CD4-positive, alpha-beta memory T cell (primary cell): ENCODE measurements at places on chromosomes 11 and 22. TPM values are rescaled to one million over a fixed set of nuclear protein-coding genes. Genes with fewer than 3 reads are reported as not detected.

DNA sequence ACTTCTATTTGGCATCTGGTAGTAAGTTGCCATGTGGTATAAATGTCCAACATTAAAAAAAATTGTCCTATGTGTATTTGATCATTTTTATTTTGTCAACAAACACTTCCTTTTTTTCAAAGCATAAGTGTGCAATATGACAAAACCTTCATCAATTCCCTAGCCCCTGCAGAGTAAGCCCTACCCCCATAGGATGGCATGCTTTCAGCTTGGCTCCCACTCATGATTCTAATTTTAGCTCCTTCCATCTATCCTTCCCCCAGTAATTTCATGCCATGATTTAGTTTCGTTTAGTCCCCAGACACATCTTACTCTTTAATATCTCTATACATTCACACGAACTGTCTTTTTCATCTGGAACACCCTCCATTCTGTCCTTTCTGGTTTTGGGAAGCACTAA is 250.6 kb upstream of the RAG2 start:
- no peaks in the 10 kb centered on the region for H3K27me3 ChIP-seq
- H3K27ac ChIP-seq, result no peak overlapping the region
- H3K4me1 ChIP-seq, result no peaks in the 10 kb centered on the region
- no peak for DNase-seq
- no peaks in the 10 kb centered on the region for H3K36me3 ChIP-seq

DNA sequence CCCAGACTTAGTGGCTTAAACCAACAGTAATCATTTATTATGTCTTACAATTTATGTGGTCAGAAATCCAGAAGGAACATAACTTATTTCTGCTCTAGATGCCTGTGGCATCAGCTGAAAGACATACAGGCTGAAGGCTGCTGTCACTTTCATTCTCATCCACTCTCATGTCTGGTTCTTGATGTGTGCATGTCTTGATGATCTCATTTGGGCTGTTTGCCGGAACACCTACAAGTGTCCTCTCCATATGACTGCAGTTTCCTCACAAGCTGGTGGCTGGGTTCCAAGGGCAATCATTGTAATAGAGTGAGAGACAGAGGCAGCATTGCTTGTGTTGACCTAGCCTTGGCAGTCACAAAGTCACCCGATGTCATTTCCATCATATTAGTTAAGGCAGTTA is 1375.9 kb upstream of the RAG2 start:
- no peak for DNase-seq
- H3K27me3 ChIP-seq, result no peaks in the 10 kb centered on the region
- no peak overlapping the region for H3K27ac ChIP-seq

GRCh38 chr11:15819679-15820286 is 536.6 kb downstream of the SOX6 start:
- H3K27me3 ChIP-seq, result no peaks in the 10 kb centered on the region
- no peak overlapping the region for H3K4me3 ChIP-seq
- no peaks in the 10 kb centered on the region for H3K4me1 ChIP-seq
- H3K27ac ChIP-seq, result no peak overlapping the region
- no peaks in the 10 kb centered on the region for H3K36me3 ChIP-seq

GRCh38 chr11:88619071-88619425 is 281.5 kb upstream of the CTSC start:
- H3K4me1 ChIP-seq, result no peaks in the 10 kb centered on the region
- no peaks in the 10 kb centered on the region for H3K36me3 ChIP-seq
- DNase-seq, result no peak
- no peak overlapping the region for H3K4me3 ChIP-seq

GRCh38 chr11:63244862-63245261 is 1.5 kb upstream of the SLC22A25 start:
- no peak for DNase-seq
- peaks cover 15% of the 10 kb centered on the region for H3K4me1 ChIP-seq
- H3K4me3 ChIP-seq, result no peak overlapping the region
- H3K27ac ChIP-seq, result no peak overlapping the region
- H3K27me3 ChIP-seq, result peaks cover 7% of the 10 kb centered on the region

- no peak overlapping the region for H3K4me3 ChIP-seq
- no peak for DNase-seq
- no peaks in the 10 kb centered on the region for H3K36me3 ChIP-seq
- no peaks in the 10 kb centered on the region for H3K27me3 ChIP-seq
These were observed 11.6 kb downstream of the PPFIBP2 start for GRCh38 chr11:7525424-7525823.

GRCh38 chr22:42871146-42872050 is 14.3 kb upstream of the ARFGAP3 start:
- H3K4me3 ChIP-seq, result no peak overlapping the region
- H3K36me3 ChIP-seq, result peaks cover 29% of the 10 kb centered on the region
- no peak for DNase-seq
- no peaks in the 10 kb centered on the region for H3K4me1 ChIP-seq
- H3K27me3 ChIP-seq, result no peaks in the 10 kb centered on the region
- H3K27ac ChIP-seq, result no peak overlapping the region

DNA sequence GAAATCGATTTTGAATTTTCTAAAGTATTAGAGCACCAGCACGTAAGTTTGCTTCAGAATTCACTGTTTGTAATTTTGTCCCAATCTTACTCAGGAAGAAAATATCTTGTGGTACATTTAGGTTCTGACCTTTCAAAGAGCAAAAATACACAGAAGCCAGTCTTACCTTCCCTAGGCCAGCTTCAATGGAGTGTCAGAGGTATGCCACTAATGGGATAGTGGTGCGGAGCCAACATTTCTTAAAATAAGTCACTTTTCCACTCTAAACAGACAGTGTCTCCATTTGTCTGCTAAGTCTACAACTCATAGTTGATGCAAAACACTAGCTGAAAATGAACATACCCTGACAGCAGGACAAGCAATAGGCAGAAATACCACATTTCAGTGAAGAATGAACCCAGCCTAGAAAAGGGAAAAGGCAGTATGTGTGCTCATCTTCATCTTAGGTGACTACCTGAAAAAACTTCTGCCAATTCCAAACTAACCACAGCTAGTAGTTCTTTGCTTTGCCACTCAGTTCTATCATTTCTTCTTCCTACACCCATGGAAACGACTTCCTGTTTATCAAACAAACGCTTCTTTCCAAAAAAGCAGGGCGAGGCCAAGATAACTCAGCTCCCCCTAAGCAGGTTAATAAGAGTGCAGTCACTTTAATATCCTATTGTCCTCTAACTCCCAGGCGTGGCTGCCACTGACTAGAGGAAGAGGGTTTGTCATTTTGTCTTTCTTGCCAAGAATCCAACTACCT is 94.0 kb upstream of the APOA1 start:
- peak overlapping the region; percentile 87 for H3K27ac ChIP-seq
- peak; percentile 86 for DNase-seq
- no peaks in the 10 kb centered on the region for H3K27me3 ChIP-seq
- peak overlapping the region; percentile 16 for H3K4me3 ChIP-seq
- no peaks in the 10 kb centered on the region for H3K36me3 ChIP-seq

- peak; percentile 80 for DNase-seq
- peak overlapping the region; percentile 100 for H3K4me3 ChIP-seq
- H3K4me1 ChIP-seq, result peaks cover 56% of the 10 kb centered on the region
- peak overlapping the region; percentile 88 for H3K27ac ChIP-seq
- peaks cover 3% of the 10 kb centered on the region for H3K36me3 ChIP-seq
These were observed 1.1 kb downstream of the RSF1 start for GRCh38 chr11:77819411-77819920.

GRCh38 chr22:26679003-26679629 is 21.7 kb downstream of the MIAT start:
- H3K4me1 ChIP-seq, result peaks cover 54% of the 10 kb centered on the region
- H3K27ac ChIP-seq, result no peak overlapping the region
- peaks cover 30% of the 10 kb centered on the region for H3K36me3 ChIP-seq
- H3K4me3 ChIP-seq, result no peak overlapping the region
- peak; percentile 67 for DNase-seq

DNA sequence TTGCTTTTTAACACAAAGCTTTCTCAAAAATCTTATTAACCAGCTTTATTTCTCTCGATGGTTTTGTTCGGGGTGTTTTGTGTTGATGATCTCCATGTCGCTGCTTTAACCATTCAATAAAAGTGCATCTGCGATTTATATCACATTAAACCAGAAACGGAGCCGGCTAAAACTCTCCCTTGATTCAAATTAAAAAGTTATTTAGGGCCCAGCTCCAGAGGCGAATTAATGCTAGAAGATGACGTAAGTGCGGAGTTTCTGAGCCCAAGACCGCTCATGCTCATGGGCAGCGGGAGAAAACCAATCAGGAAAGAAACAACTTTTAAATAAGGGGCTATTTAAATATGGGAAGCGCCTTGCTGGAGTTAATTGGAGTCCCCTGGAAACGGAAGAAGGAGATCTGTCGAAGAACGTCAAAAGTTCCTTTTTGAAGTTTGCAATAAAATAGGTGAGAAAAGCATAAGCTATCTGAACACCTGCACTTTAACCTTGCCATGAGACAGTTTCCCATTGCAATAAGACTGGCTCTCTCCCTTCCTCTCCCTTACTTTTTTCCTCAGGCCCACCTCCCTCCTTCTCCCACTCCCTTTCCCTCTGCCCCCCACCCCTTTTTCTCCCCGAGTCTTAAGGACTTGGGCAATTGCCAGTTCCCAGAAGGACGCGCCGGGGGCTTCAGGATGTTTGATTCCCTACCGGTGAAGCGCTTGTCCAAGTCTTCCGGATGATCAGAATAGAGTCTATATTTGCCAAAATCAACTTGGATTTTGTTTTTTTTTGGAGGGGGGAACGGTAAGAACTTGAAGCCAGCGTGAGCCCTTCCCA is 1.9 kb upstream of the DBX1 start:
- H3K4me3 ChIP-seq, result no peak overlapping the region
- peaks cover 77% of the 10 kb centered on the region for H3K27me3 ChIP-seq
- H3K36me3 ChIP-seq, result no peaks in the 10 kb centered on the region
- no peak overlapping the region for H3K27ac ChIP-seq

DNA sequence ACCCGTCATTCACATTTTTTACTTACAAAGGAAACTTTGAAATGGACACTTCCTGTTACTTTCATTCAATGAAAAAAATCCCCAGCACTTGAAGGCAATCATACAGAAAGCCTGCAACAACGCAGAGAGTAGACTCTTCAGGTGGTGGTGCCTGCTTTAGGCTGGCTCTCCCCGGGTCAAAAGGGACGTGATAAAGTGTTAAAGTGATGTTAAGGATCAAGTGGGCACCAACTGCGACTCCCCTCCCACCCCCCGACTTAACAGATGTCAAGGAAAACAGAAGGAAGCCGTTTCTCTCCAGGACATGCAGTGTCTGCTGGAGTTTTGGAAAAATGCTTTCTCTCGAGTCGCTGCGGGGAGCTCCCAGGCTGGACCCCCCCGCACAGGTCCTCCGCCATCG is 414 bp upstream of the PNPLA3 start:
- H3K4me3 ChIP-seq, result no peak overlapping the region
- no peaks in the 10 kb centered on the region for H3K4me1 ChIP-seq
- H3K36me3 ChIP-seq, result no peaks in the 10 kb centered on the region

GRCh38 chr22:35727436-35727835 is 9.8 kb downstream of the APOL5 start:
- DNase-seq, result no peak
- H3K27ac ChIP-seq, result no peak overlapping the region
- H3K36me3 ChIP-seq, result no peaks in the 10 kb centered on the region
- H3K27me3 ChIP-seq, result no peaks in the 10 kb centered on the region

- H3K36me3 ChIP-seq, result peaks cover 60% of the 10 kb centered on the region
- H3K27me3 ChIP-seq, result no peaks in the 10 kb centered on the region
- no peak overlapping the region for H3K27ac ChIP-seq
- H3K4me3 ChIP-seq, result no peak overlapping the region
- DNase-seq, result no peak
These were observed 85.3 kb upstream of the SORL1-AS1 start for GRCh38 chr11:121538054-121538453.

DNA sequence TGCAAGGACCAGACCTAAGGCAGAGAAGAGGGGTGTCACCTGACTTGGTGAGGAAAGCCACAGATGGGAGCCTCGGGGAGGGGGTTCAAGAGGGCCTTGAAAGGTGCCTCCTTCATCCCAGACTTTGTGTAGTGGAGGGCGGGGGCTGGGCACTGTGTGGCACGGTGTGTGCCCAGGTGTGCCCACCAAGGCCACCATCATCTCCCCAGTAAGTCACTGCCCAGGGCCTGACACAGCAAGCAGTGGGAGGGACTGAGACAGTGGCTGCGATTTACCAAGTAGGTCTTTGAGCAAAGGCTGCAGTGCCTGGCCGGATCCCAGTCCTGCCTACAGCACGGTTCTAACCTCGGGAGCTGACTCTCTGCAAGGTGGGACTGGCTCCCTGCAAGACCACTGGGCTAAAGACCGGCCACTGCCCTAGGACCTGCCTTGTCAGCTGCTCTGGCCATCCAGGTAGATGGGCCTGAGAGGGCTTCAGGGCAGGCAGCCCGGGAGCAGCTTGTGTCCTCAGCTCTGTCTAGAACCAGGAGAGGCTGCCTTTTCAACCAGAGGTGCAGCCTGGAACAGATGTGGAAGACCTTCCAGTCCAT is 1.4 kb downstream of the OSM start:
- peak overlapping the region; percentile 98 for H3K27ac ChIP-seq
- no peak for DNase-seq
- peaks cover 4% of the 10 kb centered on the region for H3K36me3 ChIP-seq

DNA sequence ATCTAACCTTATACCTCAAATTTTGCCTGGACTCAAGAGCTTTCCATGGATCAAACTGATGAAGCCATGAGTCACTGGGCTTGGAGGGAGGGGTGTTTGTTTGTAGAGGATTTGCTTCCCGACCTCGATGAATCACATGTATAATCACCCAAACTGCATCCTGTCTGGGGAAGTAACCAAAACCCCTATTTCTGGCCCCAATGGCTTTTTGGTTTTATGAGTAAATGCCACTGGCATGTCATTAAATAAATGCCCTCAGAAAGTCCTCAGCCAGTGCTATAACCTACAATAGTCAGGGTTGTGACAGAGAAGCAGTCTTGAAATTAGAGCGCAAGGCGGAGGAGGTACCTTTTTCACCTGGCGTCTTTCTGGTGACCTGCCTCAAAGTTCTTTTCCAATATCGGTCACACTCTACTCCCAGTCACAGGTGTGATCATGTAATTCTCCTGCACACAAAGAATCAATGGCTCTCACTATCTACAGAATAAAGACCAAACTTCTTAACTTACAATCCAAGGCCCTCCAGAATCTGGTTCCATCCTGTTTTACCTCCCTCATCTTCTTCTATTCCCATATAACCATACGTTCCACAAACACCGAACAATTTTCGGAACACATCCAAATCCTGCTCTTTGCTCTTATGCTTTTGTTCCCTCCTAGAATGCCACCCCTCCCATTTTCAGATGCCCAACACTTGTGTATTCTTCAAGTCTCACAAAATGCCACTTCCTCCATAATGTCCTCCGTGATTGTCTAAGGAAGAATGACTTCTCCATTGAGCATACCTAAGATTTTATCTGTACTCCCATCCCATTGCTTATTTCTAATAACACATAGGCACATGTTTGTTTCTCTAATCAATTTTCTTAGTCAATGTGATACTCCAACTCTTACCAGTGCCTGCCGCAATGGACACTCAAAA is 81.3 kb upstream of the BLID start:
- H3K36me3 ChIP-seq, result no peaks in the 10 kb centered on the region
- no peak for DNase-seq
- peaks cover 4% of the 10 kb centered on the region for H3K27me3 ChIP-seq
- H3K4me1 ChIP-seq, result no peaks in the 10 kb centered on the region

MEI1 gene
- 79.6 TPM for total RNA-seq

CCND1 gene
- total RNA-seq, result 1.7 TPM

MGAT3 gene
- 0.73 TPM for total RNA-seq

TALDO1 gene
- total RNA-seq, result 90.5 TPM

FZD4 gene
- total RNA-seq, result 0.03 TPM

THY1 gene
- not detected for total RNA-seq

OR52N4 gene
- total RNA-seq, result 2.2 TPM
